ENCODE measurements at places on chromosomes 6 and 20. TPM values are rescaled to one million over a fixed set of nuclear protein-coding genes. Genes with fewer than 3 reads are reported as not detected.
A peak's percentile ranks its signal among the peaks of the same experiment; 100 is the strongest.

- no peak for DNase-seq
Observed at GRCh38 chr6:36720251-36721141, 22.9 kb downstream of the RAB44 start.

- DNase-seq, result peak; percentile 49
Observed at GRCh38 chr6:73394577-73395354, at the start of gene DDX43. DDX43 (plus strand) TSS chr6:73394828; CDS start chr6:73394906, 78 bp downstream.

DNA sequence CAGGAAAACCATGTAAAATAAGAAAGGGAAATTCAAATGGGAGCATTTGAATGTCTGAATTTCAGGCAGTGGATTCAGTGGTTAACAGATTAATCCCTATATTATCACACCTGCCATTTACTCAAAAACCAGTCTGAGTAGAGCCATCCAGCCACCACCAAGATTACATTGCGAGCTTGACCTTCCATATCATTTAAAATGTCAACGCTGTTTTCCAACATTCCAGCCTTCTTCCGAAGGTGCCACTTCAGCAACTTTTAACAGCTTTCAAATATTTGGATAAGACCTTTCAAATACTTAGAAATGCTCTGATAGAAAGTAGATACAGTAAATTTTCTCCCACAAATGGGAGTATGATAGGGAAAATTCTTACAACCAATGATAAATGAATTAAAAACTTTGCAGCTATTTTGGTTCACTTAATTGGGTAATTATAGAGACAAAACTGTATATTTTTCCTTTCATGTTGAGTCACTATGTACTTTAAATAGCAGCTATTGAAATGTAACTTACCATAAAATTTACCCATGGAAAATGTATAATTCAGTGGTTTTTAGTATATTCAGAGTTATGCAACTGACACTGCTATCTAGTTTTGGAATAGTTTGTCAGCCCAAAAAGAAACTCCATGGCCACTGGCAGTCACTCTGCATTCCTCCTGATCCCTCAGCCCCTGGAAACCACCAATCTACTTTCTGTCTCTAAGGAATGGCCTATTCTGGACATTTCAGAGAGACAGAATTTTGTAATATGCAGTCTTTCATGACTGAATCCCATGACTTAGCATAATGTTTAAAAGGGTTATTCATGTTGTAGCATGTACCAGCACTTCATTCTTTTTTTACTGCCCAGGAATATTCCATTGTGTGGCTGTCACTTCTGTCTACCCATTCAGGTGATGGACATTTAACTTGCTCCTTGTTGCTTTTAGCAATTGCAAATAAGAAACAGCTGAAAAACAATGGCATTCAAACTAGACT is 21.5 kb downstream of the EZR start:
- DNase-seq, result no peak

- DNase-seq, result no peak
Observed at GRCh38 chr6:53109612-53110011, 39.0 kb downstream of the GCM1 start.

DNA sequence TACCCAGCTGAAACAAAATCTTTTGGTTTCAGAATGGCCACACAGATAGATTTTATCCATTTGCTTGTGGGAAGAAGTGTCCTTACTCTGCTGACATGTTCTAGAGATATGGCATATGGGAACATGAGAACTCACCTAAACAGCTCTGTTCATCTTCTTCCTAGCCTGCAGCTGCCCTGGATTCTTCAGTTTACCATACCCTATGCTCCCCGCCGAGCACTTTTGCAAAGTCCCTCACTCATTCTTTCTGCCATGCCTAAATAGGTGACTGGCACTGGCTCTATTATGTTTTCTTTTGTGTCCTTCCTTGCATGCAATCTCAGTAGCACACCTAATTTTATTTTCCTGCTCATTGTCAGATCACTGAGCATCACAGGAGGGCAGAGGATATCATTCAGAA is 293.7 kb upstream of the RSPO3 start:
- DNase-seq, result no peak

GRCh38 chr20:9360431-9360830 is 154.0 kb upstream of the LAMP5 start:
- no peak for DNase-seq

DNA sequence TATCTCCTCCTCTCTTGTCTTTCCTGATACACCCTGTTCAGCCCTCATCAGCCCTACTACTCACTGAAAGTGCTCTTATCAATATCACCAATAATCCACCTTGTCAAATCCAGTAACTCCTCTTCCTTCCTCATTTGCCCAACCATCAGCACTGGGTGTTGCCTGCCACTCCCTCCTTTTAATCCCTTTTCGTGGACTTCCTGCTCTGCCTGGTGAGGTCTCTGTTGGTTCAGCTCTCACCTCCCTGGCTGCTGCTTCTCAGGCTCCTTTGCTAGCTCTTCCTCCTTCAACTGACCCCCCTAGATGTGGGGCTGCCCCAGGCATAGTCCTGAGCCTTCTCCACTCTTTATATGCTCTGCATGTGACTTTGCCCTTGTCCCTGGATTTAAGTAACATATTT is 92.5 kb downstream of the PREP start:
- no peak for DNase-seq

DNA sequence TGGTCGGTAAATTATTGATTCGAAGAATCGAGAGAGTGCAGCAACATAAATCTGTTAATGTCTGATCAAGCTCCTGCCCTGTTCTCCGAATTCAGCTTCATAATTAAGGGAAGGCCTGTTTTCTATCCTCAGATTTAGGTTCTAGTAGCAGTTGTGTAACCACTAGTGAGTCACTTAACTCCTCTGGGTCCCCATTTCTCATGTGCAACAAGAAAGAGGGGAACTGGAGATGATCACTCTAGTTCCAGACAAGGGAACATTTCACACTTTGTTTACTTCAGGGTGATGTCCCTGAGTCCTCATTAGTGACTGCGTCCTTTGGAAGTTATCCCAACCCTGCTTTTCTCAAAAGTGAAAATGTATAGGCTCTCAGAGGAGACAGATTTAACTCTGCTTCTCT is 68.1 kb upstream of the RNF146 start:
- no peak for DNase-seq

GRCh38 chr20:60055740-60056139 is 97.5 kb downstream of the CDH26 start:
- peak; percentile 38 for DNase-seq

GRCh38 chr6:75800133-75800532 is 51.1 kb downstream of the MYO6 start:
- DNase-seq, result no peak

GRCh38 chr6:40455686-40456389 is 131.3 kb downstream of the LRFN2 start:
- no peak for DNase-seq

DNA sequence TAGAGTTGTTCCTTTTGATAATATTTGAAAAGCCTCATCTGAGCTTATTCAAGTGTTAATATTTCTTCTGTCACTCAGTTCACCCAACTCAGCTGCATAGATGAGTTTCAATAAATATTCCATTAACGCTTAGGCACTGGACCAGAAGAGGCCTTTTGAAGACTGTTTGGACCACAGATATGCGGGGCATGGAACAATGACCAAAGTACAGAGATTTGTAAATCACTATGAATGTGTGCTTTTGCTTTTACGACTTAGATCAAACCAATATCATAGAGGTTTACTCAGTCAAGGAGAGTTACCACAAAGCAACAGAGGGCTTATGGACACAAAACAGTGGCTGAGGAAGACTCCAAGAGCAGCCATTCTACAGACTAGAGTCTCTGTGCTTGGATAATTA is 99.9 kb downstream of the RTN4IP1 start:
- no peak for DNase-seq

GRCh38 chr6:17096096-17096495 is 5.8 kb upstream of the STMND1 start:
- no peak for DNase-seq

GRCh38 chr20:43537921-43538877 is 20.6 kb upstream of the SGK2 start:
- DNase-seq, result peak; percentile 12

DNA sequence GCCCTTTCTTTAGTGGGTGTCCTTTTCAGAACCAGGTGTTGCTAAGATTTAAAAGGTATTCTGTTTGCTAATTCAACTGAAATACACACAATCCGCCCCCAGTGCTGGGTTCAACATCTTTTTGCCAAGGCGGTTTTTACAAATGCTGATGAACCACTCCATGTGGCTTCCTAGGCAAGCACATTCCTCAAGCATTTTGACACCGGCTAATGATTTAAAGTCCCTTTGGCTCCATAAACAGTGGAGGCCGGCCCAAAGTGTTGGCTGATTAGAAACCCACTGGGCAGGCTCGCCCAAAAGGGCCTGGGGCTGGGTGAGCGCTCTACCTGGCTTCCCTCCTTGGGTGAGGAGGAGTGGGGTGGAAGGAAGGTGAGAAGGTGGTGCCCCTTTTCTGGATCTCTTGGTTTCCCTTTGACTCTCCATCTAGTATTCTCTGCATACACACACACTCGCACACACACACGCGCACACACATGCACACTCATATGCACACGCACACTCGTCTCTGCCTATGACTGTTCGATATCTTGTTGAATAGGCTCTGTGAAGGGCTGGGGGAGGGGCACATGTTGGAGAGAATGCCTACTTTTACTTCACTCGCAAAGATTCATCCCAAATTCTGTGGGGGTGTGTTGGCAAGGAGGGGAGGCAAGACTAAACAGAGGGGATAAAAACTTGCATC is 66.7 kb upstream of the ARMC2 start:
- DNase-seq, result peak; percentile 2

DNA sequence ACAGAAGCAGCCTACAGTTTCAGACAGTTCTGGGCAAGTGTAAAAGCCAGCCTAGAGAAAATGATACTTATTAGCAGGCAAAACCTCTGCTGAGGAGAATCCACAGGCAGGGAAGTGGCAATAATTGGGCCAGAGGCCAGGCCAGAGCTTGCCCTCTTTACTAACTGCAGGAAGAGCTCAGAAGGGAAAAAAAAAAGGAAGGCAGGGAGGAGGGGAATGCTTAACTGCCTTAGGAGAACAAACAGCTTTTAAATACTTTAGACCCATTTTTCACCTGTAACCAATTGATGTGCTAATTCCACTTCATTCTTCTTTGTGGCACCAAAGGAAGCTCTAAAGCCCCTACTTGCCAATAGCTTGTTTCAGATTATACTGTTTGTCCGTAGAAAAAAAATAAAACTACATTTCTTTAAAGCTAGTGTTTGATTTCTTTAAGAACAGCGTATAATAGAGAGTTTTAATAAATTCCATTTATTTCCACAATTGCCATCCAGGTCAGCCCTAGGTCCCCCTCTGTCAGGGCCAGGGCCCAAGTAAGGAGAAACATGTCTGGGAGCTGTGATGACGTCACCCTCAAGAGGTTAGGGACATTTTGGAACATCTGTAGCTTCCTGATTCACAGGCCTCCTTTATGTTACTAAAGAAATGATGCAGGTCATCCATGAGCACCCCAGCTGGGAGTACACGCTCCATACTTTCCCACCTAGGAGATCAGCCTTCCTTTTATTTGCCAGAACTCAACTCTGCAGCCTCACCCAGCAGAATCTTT is 384.3 kb downstream of the CDC5L start:
- DNase-seq, result no peak

The PTK7 gene
- total RNA-seq, result 3.3 TPM

The NPBWR2 gene
- total RNA-seq, result not detected

The CDSN gene
- not detected for total RNA-seq

The SIRPB1 gene
- 4.3 TPM for total RNA-seq

The OXT gene
- total RNA-seq, result not detected

The KIF25 gene
- total RNA-seq, result not detected

The MAS1 gene
- not detected for total RNA-seq

The BMP7 gene
- not detected for total RNA-seq

The HLA-DQA2 gene
- 0.46 TPM for total RNA-seq

The OR10C1 gene
- not detected for total RNA-seq

The HSPA1B gene
- 24.3 TPM for total RNA-seq

The CGA gene
- total RNA-seq, result not detected
